ENCODE measurements at places on chromosomes 2 and 18.

GRCh38 chr18:48292782-48293424, 116.3 kb downstream of the ZBTB7C start:
- no peak for DNase-seq

GRCh38 chr2:57190007-57190406, 856.6 kb upstream of the VRK2 start:
- DNase-seq, result no peak

GRCh38 chr2:24088821-24089359, 4.3 kb upstream of the TP53I3 start:
- no peak for DNase-seq

- DNase-seq, result peak; percentile 15
Observed at GRCh38 chr2:235025800-235026536, 74.2 kb downstream of the SH3BP4 start.

GRCh38 chr2:128305555-128306080, 13.1 kb downstream of the HS6ST1 start:
- DNase-seq, result no peak

- DNase-seq, result no peak
Observed at GRCh38 chr2:72159211-72159993, 11.7 kb upstream of the CYP26B1 start.

- DNase-seq, result no peak
Observed at GRCh38 chr2:46042207-46042637, 255.0 kb upstream of the EPAS1 start.

GRCh38 chr18:45833846-45834245, 8.4 kb downstream of the SIGLEC15 start:
- no peak for DNase-seq

DNA sequence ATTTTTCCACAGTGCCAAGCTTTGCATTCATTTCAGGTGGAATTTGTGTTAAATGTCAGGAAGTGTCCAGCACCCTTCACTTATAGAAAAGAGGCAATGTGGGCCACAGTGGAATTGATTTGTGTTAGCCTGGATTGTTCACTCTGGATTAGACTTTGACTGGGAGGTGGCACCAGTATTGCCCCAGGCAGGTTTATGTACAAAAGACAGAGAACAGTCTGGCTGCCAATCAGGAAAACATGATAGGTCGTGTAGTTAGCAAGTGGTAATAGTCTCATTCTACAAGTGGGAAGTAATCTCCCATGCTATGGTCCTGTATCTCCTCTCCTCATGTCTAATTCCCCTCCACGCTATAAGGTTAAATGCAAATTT, 45.6 kb downstream of the RAB27B start:
- no peak for DNase-seq

DNA sequence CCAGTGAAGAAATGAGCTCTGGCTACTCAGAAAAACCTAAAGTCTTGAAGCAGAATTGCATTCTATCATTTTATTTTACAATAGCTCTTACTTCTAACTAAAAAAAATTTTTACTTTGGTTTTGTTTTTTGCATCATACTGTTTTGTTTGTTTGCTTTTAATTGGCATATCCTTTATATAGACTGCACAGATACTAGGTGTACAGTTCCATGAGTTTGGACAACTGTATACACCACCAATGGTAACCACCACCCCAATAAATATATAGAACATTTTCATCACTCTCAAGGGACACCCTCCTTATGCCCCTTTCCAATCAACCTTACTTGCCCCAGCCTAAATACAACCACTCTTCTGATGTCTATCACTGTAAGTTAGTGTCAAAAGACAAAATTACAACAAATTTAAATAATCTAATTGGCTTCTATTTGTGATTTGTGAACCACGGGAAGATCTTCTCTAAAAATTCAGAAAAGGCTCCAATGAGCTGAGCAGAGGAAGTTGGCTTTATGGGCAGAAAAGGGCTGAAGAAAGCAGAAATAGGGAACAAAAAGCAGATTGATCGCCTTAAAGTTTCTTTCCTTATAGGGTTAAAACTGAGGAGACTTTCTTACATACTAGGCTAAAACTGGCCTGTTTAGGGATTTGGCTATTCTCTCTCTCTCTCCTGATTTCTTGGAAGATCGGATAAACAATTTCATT, 22.2 kb upstream of the SOS1 start:
- DNase-seq, result no peak

DNA sequence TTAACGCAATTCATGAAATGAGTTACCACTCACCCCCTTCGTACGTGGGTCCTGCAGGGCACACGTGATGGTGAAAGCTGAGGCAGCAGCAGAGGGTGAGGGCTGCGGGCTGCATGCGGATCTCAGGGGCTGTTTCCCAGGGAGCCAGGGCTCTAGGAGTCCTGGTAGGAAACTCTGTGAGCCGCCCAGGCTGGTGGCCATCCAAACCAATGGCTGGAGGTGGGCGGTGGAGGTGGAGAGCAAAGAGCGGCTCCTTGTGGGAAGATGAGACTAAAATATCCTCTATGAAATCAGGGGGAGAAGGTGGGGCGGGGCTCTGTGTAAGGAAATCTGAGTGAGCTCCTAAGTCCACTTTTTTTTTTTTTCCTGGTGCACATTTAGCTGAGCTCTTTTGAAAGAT, 120.1 kb upstream of the SLC1A4 start:
- no peak for DNase-seq

GRCh38 chr2:3780477-3781402, 77.4 kb downstream of the DCDC2C start:
- DNase-seq, result no peak

DNA sequence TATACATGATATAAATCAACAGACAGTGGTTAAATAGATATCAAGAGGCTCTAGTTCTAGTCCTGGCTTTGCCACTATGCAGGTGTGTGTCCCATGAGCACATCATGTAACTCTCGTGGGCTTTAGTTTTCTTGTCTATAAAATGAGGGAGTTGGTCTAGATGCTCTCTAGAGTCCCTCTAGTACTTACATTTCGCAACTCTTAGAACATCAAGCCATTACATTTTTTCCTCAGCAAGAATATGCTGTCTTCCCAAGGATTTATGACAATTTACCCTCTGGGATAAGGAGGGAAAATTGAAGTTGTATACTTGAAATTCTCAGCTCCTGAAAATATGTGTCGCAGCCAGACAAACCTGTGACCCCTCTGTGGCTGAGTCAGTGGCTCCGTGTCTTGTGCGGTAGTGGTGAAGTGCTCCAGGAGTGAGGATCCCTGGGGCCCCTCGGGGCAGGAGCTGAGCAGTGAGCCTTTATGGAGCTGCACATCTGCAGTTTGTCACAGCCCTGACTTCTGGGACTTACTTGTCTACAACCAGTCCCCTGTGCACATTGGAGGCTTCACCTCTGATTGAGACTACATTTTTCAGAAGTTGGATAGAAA, 6.8 kb downstream of the PKP4 start:
- no peak for DNase-seq

DNA sequence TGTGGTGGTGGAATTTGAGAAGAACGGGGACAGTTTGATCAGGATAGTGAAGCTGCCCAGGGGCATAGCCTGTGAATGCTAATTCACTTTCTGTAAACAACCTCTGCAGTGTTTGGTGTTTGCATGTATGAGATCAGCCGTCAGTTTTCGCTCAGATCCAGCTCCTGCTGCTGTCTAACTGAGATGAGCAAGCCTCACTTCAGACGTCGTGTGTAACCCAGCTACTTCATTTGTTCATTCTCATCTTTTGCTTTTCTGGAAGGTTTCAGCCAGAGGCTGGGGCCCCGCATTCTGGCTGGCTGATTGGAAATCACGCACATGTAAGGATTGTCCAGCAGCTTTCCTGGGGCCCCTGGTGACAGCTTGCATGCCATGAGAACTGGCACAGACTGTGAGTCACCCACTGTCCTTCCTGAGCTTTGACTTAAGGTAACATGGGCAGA, 48.9 kb downstream of the LDLRAD4 start:
- no peak for DNase-seq

GRCh38 chr2:174012347-174013314, 47.5 kb upstream of the SP3 start:
- no peak for DNase-seq

- DNase-seq, result no peak
Observed at GRCh38 chr2:62736899-62737559, 31.5 kb downstream of the EHBP1 start.

DNA sequence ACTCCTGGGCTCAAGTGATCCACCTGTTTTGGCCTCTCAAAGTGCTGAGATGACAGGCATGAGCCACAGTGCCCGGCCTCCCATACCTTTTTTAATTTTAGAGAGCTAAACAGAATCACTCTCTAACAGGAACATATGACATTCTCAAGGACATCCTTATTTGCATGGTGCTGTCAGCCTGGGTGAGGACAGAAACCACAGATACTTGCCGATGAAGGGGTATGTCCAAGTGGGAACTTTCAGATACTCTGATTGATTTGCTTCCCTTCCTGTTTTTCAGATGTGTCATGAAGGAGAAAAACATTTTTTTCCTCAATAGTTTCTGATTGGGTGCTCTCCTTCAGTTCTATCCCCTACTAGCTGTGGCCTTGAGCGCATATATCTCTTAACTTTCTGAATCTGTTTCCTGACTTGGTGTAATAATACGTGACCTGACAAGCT, 49.6 kb downstream of the MYO3B start:
- DNase-seq, result no peak

DNA sequence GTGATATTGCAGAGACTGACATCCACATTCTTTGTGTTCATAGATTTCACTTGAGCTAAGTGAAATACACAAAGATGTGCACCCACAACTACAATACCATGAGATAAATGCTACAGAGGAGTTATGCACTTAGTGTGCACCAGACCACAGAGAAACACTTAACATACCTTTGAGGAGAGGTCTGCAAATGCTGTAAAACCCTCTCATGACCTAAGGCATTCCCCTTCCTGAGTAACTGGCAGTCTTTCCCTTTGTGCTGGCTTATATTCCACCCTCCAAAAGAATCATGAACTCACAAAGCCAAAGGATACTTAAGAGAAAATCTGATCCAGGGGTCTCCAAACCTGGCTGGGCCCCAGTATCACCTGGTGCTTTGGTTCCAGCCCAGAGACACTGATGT, 16.2 kb downstream of the NXPH2 start:
- DNase-seq, result no peak

DNA sequence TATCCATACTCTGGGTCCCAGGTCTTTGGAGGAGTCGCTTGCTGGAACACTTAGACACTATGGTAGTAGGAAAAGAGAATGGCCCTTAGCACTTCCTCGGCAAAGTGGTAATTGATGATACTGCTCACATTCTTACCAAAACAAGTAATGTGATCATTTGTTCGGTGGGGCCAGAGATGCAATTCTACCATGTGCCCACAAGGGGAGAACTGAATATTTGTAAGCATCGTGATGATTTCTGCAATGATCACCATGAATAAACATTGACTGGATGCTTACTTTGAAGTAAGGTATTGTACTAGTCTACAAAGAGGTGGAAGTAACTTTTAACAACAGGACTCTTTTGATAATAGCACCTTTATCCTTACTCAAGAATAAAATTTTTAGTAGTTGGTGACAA, 109.7 kb downstream of the CD8B2 start:
- no peak for DNase-seq

DNA sequence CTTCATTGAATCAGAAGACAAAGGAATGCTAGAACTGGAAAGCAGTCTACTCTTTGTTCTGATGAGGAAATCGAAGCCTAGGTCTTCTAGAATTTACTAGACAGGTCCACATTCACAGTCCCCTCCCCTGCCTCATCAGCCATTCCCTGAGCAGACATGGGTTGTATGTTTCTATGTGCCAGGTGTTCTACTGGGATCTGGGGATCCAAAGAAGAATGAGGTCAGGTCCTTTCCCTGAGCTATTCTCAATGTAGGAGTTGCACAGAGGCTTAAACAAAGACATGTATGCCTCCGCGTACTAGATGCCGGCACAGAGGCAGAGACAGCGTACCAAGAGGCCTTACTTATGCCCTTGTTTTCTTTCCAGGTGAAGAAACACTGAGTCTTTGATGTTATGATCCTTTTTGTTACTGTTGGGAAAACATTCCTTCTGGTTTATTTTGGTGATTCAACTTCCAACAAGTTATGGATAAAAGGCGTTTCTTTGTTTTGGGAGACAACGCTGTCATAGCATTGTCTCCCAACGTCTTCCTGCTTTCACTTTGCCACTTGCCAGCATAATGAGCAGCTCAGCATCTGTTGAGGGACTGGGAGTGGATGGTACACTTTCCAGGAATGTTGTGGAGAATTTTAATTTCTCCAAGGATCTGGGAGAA, 174.4 kb downstream of the ALPK2 start:
- DNase-seq, result no peak

DNA sequence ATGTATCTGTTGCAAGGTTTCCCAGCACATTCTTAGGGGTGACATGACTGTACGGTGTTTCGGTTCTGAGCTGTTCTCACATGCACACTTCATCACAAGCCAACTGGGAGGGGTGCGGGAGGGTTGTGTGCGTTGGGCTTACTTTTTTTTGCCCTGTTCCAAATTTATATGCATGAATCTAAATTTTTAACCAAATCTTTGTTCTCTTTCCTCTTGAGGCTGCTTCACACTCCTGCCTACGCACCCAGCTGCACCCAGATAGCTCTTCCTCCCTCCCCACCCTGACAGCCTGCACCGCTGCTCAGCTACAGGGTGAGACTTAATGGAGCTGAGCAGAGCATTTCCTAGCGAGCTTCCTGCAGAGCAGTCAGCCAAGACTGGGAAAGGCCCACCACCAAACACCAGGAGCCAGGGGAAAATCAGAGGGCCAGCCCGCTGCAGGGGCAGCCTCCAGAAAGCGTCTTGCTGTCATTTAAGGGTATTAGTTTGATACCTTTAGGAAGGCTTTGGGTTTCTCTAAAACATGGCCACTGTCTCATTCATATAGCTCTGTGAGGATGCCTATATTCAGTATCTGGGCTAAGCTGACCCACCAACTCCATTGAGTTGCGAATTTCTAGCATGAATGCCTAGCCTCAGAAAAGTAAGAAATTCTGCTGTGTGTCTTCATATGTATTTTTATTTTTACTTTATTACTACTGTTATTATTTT, 84.5 kb downstream of the POU3F3 start:
- DNase-seq, result no peak

DNA sequence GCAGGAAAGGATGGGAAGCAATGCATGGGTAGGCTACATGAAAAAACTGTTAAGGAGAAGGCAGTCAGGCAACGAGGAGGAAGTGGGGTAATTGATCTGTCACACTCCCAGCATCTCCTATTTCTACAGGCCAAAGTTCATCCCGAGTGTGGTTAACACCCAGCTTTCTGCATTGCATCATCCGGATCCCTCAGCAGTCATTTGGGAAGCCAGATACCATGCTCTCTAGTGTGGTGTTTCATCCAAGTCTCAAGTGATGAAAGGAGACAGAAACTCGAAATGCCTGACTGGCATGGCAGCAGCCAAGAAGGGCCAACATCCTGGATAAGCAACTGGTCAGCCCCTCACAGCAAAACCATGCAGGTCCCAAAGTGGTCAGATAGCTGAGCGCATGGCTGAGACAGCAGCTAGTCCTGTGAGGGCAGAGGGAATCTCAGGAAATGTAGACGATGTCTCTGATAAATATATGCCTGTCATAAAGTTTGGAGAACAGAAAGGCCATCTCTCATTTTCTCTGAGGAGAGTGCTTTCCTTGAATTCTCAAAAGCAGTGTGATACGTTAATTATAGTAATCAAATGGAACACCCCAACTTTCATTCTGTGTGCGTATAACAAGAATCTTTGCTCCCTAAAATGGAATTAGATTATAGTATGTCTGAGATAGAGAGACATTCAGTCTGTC, 24.8 kb upstream of the HNRNPA3 start:
- peak; percentile 27 for DNase-seq

- peak; percentile 77 for DNase-seq
Observed at GRCh38 chr18:37419315-37419714, 146.3 kb downstream of the CELF4 start.

- no peak for DNase-seq
Observed at GRCh38 chr2:216535454-216535995, 36.9 kb downstream of the RPL37A start.
